Aorta (tissue), 5 donors: ENCODE measurements at places on chromosomes 3 and 15.

- DNase-seq: no peak
Observed at GRCh38 chr3:184717399-184717983, 5.6 kb upstream of the MAGEF1 start.

- peak; percentile 76 for DNase-seq
Observed at GRCh38 chr15:42273900-42274701, 868 bp upstream of the TMEM87A start.

- no peak for DNase-seq
Observed at GRCh38 chr15:100429116-100429728, 87.4 kb upstream of the ADAMTS17 start.

GRCh38 chr15:73051807-73052652 lies at the start of gene NEO1:
Gene NEO1 (plus strand): TSS chr15:73052463. CDS start chr15:73052676, 213 bp downstream.
- DNase-seq: peak; percentile 94

GRCh38 chr15:60932051-60932915 lies 296.8 kb downstream of the RORA start:
- DNase-seq: peak; percentile 77

- DNase-seq: no peak
Observed at GRCh38 chr15:82900511-82901060, 51.9 kb downstream of the HOMER2 start.

GRCh38 chr15:58517252-58517681 lies 85.5 kb downstream of the LIPC start:
- no peak for DNase-seq

- DNase-seq: peak; percentile 57
Observed at GRCh38 chr3:58386626-58387365, 46.8 kb downstream of the PDHB start.

GRCh38 chr3:138942271-138942670 lies 4.7 kb downstream of the FOXL2 start:
- DNase-seq: no peak
